ENCODE measurements at places on chromosomes 12 and 14. TPM values are rescaled to one million over a fixed set of nuclear protein-coding genes. Genes with fewer than 3 reads are reported as not detected.

Gene C12orf54
- total RNA-seq = not detected

Gene A2ML1
- total RNA-seq = not detected

Gene PIANP
- total RNA-seq = 0.74 TPM

Gene PLA2G1B
- total RNA-seq = not detected

Gene VEZT
- 28.2 TPM for total RNA-seq

All from bronchus fibroblast of lung (primary cell).